A549 (cell line): ENCODE measurements at places on chromosomes 4 and X.

- DNase-seq, result no peak
Measured at GRCh38 chr4:143360838-143361625, 24.4 kb downstream of the GAB1 start.

- no peak for DNase-seq
Measured at GRCh38 chr4:167779864-167780263, 312.5 kb upstream of the ANXA10 start.

DNA sequence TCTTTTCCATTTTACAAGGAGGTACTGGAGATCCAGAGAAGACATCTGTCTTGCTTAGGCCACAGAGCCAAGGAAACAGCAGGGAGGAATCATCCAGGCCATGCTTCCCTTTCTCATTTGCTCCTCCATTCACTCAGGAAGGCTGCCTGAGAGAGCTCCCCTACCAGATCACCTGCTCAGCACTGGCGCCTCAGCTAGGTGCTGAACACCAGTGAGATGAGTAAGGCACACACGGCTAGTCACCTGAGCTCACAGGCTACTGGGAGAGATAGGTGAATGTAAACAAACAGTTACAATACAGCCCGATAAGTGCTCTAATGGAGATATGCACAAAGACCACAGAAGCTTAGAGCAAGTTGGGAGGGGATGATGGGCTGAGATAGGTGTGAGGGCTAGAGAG, 149.8 kb upstream of the ARHGEF9 start:
- DNase-seq, result no peak

GRCh38 chrX:148942754-148943153, 442.3 kb downstream of the AFF2 start:
- DNase-seq, result no peak

GRCh38 chrX:3046253-3047240, 5.3 kb downstream of the ARSF start:
- no peak for DNase-seq

DNA sequence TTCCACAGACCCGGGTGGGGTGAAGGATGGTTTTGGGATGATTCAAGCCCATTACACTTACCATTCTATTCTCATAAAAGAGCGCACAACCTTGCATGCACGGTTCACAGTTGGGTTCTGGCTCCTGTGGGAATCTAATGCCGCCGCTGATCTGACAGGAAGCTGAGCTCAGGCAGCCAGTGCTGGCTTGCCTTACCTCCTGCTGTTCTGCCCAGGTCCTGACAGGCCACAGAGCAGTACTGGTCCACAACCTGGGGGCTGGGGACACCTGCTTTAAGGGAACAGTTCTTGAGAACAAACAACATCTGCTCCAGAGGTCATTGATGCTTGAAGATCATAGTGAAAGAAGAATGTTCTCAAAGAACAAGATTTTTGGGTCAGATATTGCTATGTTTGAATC, 8.0 kb upstream of the HS3ST1 start:
- DNase-seq, result no peak

DNA sequence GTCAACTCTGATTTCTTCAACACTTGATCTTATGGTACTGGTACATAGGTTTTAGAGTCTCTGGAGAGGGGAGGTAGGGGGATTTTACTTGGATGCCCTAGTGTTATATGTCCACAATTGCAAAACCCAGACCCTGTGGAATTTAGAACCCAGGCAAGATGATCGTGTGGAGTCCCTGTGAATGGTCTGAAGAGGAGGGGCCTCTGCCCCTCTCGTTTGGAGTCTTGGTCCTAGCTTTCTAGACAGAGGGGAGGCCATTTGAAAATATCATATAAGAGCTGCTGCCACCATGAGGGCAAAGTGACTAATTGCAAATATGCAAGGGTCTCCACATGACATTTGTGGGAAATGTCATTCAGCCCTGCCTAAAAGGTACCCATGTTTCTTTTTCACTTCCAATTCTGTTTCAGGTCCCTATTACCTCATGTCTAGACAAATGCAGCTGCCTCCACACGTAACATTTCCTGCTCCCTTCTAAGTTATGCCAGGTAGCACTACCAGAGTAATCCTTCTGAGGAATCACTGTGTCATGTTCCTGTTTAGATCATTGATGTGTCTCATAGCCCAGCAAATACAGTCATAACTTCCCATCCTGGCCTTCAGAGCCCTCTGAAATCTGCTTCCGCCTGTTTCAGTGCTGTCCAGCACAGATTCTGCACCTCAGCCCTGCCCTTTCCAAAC, 126.8 kb downstream of the KLHL8 start:
- DNase-seq, result peak; percentile 55

DNA sequence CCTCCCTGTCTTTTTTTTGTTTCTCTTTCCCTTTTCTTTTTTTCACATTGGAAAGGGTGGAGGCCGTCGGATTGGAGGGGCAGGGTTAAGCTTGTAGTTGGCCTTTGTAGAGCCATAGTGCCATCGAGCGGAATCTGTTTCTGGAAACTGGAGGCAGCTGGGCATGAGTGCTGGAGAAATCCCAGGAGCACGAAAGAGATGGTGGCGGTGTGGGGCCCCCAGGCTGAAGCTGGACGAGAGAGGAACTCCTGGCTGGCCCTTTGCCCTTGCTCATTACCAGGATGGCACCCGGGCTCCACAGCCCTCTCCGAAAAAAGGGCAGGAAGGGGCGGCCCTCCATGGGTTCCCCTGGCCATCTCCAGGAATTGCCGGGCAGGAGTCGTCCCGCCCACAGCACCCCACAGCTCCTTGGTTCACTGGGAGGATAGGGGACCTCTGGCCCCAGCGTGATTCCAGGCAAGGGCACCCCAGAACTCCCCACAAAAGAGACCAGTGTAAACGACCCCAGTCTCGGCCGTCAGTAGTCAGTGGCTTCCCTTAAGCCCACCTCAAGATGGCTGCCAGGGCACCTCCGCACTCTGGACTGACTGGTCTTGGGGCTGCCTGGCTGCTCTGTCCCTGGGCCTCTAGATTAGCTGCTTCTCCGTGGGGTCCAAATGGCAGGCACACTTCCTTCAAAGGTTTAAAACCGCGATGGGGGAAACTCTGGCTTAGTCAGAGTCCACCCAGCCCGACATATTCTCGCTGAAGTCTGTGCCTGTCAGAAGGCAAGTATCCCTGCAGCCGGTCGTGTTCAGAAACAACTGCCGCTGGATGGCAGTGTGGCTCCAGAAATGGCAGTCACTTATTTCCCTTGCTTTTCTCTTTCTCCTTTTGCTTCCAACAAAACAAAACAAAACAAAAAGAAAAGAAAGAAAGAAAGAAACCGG, 74.1 kb downstream of the NBDY start:
- no peak for DNase-seq

DNA sequence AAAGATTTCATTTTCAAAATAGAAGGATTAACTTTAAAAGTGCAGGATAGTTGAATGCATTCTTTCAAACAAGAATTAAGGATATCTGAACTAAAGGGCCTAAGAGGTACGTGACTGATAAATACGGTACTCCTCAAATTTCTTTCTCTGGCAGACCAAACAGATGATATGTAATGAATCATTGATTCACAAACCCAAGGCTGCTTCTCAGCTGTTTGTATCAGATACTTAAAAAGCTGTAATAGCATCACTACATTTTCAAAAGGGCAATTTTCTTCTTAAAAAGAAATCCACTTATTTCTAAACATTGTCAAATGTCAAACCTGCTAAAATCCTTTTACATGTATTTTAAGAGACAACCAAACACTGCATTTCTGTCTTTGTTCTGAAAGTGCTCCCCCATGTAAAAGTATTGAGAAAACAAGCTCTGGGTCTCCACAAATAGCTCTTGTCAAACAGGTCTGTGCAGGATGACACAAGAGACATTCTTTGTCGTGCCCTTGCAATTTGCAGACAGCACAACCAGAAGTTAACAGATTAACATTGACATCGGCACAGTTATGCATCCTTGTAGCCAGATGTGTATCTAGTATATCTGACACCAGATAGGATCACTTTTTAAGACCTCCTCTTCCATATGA, 82.0 kb downstream of the MANBA start:
- no peak for DNase-seq

DNA sequence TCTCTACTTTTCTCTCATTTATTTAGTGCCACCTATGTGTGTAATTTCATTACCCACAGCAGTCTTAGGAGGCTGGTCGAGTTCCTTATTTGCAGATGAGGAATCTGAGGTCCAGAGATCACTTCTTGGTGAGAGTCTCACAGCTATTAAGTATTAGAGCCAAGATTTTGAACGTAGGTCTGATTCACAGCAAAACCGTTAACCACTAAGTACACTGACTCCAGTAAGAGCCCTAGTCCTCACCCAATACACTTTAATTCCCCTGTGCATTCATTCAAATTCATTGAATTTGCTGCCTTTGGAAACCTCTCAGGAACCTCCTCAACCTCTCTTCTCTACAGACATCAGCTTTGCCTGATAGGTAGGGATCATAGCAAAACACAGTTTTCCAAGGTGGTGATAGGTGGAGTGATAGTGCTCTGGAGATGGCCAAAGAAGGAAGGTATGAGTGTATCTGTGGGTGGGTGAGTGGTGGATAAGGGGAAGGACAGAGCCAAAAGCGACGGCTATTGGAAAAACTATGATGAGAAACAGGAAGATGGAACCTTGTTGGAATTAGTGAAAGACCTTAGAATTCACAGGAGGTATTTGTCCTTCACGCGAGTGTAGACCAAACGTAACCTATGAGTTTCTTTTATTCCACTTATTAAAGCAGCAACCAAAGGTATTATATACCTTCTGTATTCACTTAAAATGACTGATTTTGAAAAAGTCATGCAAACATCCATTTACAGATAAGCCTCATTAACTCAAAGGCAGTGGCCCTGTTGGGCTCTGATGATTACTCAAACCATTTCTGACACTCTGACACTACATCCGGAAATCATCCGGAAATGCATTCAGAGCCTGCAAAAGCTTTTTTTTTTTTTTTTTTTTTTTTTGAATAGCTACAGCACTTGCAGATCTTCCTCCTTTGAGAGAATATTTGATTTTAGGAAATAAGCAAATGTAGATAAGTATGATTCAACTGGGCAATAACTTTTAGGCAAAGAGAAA, 6.3 kb downstream of the FMR1 start:
- DNase-seq, result no peak

DNA sequence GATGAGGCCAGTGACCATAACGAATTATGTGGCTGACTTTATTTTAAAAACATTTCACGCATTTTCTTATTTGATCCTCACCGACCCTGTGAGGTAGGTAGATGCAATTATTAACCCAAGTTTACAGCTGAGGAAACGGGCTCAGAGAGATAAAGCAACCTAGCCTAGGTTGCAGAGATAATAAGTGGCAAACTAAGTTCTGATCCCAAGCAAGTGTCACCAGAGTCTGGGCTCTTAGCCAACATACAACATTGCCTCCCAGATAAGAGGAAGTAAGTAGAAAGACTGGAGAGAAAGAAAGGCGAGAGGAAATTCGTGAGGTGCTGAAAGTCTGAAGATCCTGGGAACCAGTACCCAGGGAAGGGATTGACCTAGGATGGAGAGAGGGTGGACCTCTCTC, 77.4 kb upstream of the GPR50 start:
- no peak for DNase-seq

- DNase-seq, result no peak
Measured at GRCh38 chr4:121597346-121597934, 99.3 kb downstream of the ANXA5 start.

GRCh38 chr4:85824166-85824945, 349.4 kb downstream of the ARHGAP24 start:
- DNase-seq, result no peak

GRCh38 chr4:77504407-77504806, 101.2 kb upstream of the CXCL13 start:
- no peak for DNase-seq

DNA sequence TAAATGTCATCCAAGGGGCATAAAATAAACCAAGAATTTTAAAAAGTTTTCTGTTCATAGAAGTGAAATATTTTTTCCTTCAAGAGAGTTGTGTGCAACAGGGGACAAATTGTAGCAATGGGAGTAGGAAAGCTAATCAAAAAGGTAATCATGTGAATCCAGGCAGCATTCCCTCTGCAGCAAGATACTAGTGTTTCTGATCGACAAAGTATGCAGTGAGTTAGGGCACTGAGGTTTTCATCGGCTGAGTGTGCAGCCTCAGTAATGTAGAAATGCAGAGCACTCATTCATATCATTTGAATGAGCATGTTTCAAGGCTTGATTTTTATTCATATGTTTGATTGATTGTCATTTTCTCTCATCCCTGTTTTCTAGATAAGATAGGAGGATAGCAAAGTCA, 321.7 kb downstream of the PCDH7 start:
- DNase-seq, result no peak

DNA sequence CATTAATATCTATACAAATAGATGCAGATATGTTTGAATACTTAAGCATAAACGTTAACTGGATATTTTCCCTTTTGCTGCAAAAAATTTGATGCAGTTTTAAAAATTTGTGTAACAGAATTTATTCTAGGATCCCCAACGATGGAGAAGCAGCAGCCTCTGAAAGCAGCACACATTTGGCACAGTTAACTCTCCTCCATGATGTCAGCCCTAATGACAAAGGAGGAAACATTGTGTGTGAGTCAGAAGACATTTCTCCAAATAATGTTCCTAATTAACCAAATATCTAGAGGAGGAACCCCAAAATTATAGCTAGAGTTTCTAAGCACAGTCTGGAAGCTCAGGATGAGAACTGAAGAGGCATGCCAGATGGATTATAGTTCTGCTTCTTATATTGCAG, 281.9 kb upstream of the MAD2L1 start:
- no peak for DNase-seq

- DNase-seq, result no peak
Measured at GRCh38 chr4:149008415-149009025, 566.3 kb upstream of the NR3C2 start.
